Cerebellum (tissue), 4 donors: ENCODE measurements at places on chromosomes 12 and 14.
A peak's percentile ranks its signal among the peaks of the same experiment; 100 is the strongest.

- DNase-seq: no peak
These were observed 64.6 kb downstream of the B4GALNT3 start for GRCh38 chr12:524167-524951.

DNA sequence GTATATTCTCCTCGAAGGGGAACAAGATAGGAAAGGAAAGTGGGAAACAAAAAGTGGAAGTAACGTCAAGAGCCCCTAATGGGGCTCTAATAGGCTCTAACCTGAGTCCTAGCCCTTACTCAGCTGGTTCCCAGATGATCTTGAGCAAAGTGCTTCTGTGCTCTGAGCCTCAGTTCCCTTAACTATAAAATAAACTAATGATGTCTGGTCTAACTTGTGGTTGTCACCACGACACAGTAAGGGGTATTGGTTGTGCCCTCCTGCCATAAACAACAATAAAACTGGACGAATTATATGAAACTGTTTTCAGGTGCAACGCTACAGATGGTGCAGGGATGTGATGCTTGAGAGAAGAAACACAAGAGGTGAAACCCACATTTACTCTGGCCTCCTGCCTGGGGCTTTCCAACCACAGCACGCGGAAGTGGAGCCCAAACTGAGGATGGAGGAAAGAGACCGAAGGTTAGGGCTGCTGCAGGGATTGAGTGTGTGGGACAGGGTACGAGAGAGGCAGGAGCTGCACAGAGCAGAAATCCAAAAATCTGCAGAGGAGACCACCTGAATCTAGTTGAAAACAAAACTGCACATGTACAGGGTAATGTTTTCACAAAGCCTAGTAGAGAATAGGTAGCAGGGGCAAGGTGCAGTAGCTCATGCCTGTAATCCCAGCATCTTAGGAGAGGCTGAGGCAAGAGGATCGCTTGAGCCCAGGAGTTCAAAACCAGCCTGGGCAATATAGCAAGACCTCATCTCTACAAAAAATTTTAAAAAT lies 45.6 kb upstream of the BCL2L14 start:
- no peak for DNase-seq

- DNase-seq: peak; percentile 45
These were observed at the start of gene TSPAN11 for GRCh38 chr12:30926243-30927221. Gene TSPAN11 (plus strand): TSS chr12:30926748. CDS start chr12:30953992, 27,244 bp downstream.

DNA sequence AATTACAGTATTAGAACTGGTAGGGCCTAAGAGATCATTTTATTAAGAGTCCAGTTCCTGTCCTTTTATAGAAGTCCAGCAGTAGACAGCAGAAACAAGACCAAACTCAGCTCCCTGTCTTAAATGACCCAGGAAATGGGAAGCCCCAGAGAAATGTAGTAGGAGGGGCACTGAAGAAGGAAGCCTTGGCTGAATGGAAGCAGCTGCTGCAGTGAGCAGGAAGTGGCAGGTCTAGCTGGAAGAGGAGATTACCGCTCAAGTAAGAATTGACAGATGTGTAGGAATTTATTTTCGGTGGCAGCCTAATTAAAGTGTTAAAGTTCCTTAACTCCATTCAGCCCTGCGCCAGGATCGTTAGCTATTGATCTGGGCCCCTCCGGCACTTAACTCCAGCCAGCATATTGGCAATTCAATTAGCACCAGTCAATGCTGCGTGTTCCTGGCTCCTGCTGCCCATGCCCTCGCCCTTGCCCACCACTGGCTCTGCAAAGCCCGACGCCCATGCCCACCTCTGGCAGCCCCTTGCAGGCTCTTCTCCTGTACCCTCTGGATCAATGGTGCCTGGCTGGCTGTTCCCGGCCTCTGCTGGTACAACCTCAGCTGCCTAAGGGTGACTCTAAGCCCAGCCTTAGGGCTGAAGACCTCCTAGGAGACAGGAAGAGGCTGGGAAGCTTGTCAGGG lies 21.1 kb downstream of the ZFHX2 start:
- no peak for DNase-seq

GRCh38 chr12:128817111-128818015 lies 6.4 kb downstream of the SLC15A4 start:
- DNase-seq: peak; percentile 62

GRCh38 chr12:15157269-15157671 lies 63.9 kb downstream of the RERG start:
- DNase-seq: no peak

DNA sequence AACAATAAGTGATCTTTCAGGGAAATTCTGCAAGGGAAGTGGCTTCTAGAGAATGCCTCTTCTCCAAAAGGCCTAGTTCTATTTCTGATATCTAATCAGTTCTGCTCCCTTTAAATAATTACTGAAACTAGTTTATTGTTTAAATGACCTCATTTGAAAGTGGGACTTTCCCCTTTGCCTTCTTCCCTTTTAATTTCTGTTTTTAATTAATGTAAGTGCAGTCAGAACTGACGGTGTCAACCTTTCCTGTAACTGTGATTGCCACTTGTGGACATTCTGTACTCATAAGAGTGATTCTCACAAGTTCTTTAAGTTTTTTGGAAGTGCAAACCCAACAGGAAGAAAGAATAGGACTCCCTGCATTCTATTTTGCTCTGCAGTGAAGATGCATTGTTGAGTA lies 265.3 kb upstream of the PLEKHG7 start:
- DNase-seq: no peak

GRCh38 chr14:105021656-105022275 lies 883 bp upstream of the CDCA4 start:
- peak; percentile 30 for DNase-seq

DNA sequence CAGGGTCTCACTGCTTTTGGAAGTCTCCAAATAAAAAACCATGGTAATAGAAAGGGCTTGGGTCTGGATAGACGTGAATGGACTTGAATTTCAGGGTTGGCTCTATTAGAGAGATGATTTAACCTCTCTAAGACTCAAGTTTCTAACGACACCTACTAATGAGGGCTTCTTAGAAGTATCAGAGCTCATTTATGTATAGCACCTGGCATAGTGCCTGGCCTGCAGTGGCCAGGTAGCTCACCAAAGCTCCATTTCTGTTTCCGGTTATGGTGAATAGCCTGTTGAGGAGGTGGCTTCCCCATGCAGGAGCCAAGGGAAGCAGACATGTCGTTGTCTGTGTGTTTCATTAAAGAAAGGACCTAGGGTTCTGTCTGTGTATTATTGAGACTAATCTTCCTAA lies 108.6 kb downstream of the ETV6 start:
- DNase-seq: no peak

DNA sequence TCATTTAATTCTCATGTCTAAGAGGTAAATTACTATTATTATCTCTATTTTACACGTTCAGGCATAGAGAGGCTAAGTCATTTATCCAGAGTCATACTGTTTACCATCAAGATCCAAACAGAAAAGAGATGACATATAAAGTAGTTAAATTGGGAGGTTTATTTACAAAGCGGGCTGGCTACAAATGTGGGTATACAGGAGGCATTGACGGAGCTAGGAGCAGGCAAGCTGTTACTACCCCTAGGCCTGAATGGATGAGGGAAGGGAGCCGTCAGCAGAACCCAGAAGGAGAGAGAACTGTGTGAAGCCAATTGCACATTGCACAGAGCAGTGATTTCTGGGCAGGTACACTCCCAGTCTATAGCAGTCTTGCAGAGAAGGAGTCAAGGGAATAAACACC lies 39.8 kb downstream of the DACT1 start:
- DNase-seq: no peak

DNA sequence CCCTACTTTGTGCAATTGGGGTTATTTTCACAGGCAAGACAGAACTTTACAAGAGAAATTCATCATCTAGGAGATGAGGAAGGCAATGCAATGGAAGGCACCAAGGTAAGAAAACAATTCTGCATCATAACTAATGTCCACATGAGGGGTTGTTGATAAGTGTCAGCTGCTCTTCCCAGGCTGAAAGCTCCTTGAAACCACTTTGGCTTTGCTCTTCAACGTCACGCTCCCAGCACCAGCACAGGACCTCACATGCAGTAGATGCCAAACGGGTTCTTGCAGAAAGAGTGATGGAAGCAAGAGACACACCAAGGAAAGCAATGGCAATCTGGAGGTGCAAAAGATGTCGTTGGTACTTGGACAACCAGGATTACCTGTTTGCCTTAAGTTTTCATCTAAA lies 485.5 kb downstream of the BCL11B start:
- DNase-seq: no peak

DNA sequence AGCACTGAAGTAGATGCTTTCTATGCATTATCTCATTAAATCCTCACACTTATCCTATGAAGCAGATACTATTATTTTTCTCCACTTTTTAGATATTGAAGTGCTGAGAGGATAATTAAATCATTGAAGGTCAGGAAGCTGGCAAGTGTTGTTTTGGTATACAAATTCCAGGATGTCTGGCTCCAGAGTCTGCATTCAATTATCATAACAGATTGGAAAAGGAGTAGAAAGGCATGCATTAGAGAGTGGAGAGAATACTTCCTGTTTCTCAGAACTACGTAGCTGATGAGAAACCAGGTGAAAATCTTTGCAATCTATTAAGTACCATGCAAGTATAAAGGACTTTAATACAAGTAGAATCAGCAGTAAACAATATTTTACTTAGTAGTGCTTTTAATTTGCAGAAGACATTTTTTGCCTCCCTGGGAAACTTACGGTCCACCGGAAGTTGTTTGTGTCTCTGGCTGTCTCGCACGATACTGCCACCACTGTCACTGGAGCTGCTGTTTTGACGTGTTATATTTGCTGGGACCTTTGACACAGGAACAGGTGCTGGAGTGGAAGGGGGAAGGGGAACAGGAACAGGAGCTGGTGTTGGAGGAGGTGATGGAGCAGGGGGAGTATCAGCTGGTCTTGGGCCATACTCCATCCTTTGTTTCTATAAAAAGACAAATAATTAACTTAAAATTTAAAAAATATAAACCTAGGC lies 158.0 kb downstream of the EPS8 start:
- DNase-seq: no peak

- no peak for DNase-seq
These were observed 370.5 kb downstream of the TRHDE start for GRCh38 chr12:72642706-72643105.

- DNase-seq: no peak
These were observed 1.1 kb downstream of the IFNG start for GRCh38 chr12:68158432-68158831.

DNA sequence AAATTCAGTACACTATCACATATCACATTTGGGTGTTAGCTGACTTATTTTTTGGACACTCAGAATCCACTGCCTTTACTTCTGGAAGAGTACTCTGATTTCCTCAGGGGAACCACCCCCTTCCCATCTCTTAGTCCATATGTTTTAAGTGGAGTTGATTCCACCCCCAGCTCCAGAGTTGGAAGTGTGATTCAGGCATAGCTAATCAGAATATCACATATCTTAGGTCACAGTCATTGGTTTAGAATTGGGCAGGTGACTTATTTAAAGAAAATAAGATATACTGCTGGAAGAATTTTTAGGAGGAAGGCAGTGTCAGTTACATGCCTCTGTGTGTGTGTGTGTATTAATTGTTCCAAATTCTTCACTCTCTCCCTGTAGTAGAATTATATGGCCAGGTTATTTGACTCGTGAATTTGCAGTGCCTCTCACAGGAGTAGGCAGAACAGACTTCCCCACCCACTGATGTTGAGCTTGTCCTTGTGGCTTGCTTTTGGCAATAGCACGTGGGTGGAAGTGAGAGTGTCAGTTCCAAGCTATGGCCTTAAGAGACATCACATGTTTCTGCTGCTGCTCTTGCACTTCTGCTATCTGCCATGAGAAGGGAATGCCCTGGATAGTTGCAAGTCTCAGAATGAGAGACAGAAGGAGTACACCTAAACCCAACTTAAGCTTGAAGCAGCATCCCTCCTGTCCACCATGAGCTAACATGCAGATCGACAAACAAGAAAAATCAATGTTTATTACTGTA lies 6.4 kb upstream of the GAS2L3 start:
- DNase-seq: no peak

GRCh38 chr12:26744697-26745440 lies 88.1 kb downstream of the ITPR2 start:
- DNase-seq: no peak

GRCh38 chr14:68506645-68507419 lies 286.0 kb downstream of the ZFP36L1 start:
- no peak for DNase-seq

GRCh38 chr12:106633451-106633823 lies 50.6 kb downstream of the RFX4 start:
- DNase-seq: no peak

DNA sequence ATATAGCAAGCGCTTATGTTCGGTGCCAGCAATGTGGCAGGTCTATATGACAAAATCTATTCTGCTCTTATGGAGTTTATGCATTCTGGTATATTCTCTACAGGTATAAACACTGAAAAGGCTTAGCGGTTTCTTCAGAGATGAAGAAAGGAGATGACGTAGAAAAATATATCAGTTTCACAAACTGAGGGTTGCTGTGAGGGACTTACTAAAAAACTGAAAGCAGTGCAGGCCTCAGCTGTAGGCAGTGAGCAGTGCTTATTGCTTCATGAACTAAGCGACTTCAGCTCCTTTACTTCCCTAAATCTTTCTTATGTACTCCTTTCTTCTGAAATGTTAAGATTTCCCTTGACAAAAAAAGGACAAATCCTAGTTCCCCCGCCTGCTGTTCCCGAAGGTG lies 4.5 kb downstream of the DDX47 start:
- no peak for DNase-seq

DNA sequence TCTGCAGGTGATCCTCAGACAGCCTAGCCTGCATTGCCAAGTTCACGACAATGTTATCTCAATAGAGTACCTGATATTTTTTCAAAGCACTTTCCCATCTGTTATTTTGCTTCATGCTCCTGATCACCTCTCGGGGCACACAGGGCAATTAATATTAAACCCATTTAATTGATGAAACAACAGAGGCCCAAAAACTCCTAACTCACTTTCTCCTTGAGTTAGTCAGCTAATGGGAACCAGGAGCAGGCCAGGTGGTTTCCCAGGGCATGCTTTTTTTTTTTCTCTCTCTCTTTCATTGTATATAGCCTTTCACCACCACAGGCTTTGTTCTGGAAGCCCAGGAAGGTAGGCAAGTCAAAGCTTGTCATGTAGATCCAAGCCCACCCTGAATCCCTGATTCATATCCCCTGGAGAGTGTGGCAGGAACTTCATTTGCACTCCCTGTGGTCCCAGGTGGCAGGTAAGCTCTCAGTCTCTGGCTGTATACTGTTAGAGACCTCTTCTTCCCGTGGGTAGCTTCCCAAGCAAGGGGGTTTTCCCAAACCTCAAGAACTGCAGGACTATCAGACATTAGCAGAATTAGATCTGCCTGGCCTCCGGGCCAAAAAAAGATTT lies 41.6 kb upstream of the MAP1LC3B2 start:
- DNase-seq: no peak

DNA sequence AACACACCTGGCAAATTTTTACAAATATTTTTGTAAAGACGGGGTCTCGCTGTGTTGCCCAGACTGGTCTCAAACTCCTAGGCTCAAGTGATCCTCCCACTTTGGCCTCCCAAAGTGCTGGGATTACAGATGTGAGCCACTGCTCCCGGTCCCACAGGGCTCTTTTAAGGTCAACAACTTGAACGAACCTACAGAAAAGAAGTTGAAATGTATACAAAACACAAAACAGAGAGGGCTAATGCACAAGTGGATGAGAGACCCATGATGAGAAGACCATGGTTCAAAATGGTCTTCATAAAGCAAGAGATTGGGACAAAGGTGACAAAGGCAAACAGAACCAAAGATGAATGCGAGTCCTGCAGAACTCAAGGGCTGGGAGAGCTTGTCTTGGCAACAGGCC lies 91.4 kb downstream of the CALM1 start:
- no peak for DNase-seq

- DNase-seq: no peak
These were observed 101.9 kb downstream of the DACT1 start for GRCh38 chr14:58739674-58740073.
